GM03348 (cell line): ENCODE measurements at places on chromosomes 7 and 10.

GRCh38 chr10:81108516-81109199 lies 571.0 kb downstream of the SH2D4B start:
- DNase-seq, result no peak

DNA sequence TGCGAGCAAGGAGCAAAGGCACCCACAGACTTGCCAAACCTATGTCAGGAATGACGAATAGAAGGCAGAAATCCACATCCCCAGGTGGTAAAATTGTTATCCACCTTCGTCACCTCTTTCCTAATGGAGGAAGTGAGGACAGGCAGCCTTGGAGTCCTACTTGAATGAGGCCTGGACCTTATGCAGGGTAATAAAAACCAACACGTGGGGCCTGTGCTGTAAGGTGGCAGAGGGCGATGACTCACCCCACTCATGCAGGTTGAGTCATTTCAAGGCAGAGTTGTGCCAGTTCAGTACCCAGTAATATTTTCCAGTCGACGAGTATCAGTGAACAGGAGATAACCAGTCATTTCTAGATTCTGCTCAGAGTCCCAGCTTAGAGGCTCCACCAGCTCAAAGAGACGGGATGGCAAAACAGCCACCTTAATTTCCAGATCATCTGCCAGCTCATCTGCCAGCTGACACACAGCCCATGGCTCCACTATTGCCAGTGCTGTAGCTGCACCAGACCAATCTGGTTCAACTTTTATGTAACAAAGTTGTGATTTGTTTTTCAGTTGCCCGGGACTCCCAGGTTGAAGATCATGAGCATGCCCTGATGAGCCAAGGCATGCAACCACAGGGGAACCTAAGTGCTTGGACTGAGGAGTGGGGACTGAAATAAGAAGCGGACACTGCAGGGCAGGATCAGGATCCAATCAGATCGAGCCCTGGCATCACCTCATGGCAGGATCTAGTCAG lies 176.2 kb upstream of the ITGB1 start:
- DNase-seq, result peak; percentile 61

GRCh38 chr7:11655642-11656041 lies 176.4 kb downstream of the THSD7A start:
- DNase-seq, result no peak

DNA sequence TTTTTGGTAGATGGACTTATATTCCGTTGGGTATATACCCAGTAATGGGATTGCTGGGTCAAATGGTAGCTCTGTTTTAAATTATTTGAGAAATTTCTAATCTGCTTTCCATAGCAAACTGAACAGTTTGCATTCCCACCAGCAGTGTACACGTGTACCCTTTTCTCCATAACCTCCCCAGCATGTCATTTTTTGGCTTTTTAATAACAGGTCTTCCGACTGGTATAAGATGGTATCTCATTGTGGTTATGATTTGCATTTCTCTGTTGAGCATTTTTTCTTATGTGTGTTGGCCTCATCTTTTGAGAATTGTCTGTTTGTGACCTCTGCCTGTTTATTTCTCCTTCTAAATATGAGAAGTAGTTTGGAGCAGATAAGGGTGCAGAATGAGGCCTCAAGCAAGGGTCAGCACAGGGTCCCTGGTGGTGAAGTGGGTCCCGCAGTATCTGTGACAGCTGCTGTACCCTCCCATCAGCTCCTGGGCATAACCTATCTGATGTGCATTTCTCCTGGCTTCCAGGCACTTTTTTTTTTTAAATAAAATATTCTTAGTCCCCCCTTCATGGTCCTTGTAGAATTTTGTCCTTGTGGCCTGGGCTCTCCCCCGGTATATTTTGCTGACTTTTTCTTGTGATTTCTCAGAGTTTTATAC lies 73.5 kb downstream of the PROSER2 start:
- DNase-seq, result no peak

- no peak for DNase-seq
Observed at GRCh38 chr10:25492040-25492439, 317.2 kb downstream of the GPR158 start.

DNA sequence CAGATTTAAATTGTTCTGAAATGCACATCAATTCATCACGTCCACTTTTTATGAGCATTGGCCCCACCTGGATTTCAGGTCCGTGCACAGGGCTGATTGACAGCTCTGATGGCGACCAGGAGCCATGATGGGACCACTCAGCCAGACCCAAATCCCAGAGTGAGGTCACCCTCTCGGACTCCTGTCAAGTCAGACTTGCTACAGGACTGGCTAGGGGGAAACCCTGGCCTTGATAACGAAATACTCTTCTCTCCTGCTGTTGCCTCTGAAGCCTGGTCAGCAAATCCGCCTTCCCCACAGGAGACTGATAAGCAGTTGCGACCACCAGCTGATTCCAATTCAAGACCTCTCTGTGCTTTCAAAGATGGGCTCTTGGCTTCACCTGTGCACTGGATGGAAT lies 76.4 kb downstream of the CARD11 start:
- no peak for DNase-seq

GRCh38 chr10:64115908-64116643 lies 594.9 kb downstream of the REEP3 start:
- no peak for DNase-seq

GRCh38 chr10:5283305-5284158 lies 81.2 kb upstream of the UCN3 start:
- DNase-seq, result peak; percentile 59

GRCh38 chr7:76091506-76091905 lies 43.6 kb downstream of the MDH2 start:
- DNase-seq, result no peak

GRCh38 chr7:143411976-143412708 lies 3.5 kb upstream of the EPHA1 start:
- DNase-seq, result no peak

DNA sequence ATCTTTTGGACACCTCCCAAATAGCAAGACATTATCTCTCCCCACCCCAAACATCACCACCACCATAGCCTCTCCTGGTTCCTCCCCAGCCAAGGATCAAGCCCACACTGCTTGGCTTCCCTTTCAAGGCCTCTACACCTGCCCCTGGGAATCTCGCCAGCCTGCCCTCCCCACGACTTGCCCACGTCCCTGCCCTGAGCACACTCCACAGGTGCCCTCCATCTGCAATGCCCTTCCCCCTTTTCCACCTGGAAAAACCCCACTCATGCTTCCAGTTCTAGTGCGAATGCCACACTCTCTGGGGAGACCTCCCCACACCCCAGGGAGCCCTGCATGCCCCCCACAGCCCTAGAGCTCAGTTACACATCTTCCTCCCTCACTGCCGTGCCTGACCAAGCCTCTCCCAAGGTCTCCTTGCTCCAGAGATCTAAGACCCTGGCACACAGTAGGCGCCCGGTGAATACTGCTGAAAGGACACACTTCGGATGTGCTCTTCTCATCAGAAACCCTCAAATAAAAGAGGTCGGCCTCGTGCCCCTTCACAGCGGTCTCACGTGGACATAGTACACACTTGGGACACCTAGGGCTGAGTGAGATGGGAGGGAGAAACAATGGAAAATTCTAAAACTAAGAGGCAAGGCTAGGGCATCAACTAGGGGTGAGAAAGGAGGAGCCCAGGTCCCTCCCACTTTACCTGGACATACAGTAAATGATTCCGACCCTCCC lies 91.4 kb downstream of the DLG5 start:
- no peak for DNase-seq

DNA sequence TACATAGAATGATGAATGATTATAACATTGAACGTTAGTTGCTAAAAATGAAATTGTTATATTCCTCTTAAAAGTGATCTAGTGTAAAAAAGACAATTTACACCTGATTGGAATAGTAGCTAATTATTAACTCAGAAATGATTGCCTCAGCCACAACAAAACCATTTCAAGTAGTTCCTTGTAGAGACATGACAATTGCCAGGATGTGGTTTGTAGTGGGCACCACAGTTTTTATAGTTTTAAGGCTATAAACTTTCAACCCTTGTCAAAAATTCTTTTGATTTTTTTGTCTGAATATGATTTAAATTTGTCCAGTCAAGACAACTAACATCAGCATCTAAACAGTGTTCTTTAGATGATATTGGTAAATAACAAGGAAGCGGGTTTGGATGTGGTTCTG lies 145.2 kb downstream of the SUGCT start:
- no peak for DNase-seq

- DNase-seq, result peak; percentile 39
Observed at GRCh38 chr7:110943701-110944345, 147.1 kb upstream of the LRRN3 start.

DNA sequence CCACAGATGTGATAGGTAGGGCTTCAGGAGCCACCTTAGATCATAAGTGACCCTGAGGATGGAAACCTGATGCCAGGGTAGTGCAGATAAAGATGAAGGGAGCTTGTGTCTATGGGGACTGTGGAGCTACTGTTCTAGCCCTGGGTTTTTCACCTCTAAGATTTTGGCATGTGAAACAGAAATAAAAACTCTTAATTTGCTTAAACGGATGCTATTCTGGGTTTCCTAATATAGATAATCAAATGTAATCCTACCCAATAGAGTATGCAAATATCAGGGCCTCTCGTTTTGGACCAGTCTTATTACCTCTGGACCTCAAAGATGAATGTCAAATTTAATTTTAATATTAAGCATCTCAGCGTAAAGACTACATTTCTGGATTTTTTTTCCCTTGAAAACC lies 49.3 kb downstream of the ABCB4 start:
- DNase-seq, result no peak

GRCh38 chr10:89310056-89310893 lies 8.4 kb downstream of the IFIT2 start:
- DNase-seq, result no peak

- no peak for DNase-seq
Observed at GRCh38 chr10:88292185-88292514, 291.0 kb downstream of the RNLS start.
